ENCODE measurements at places on chromosomes 11 and 22. TPM values are rescaled to one million over a fixed set of nuclear protein-coding genes. Genes with fewer than 3 reads are reported as not detected.
A peak's percentile ranks its signal among the peaks of the same experiment; 100 is the strongest.

DNA sequence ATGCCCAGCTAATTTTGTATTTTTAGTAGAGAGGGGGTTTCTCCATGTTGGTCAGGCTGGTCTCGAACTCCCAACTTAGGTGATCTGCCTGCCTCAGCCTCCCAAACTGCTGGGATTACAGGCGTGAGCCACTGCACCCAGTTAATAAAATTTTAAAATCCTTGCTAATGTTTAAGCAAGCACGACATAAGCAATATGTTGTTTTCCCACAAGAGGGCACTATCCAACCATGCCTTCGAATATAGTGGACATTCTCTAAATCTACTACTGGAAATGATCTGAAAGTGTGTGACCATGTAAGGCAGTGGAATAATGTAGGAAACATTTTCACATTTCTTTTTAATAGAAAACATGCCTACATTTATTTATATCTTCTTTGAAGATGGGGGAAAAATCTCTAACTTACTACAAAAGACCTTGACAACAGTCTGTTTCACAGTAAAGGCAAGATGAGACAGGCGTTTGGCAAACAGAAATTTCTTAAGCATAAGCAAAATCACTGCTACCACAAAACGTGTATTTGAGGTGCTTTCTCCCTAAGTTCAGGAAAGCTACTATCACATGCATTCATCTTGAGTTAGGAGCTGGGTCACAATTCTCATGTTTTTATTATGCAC, 38.2 kb downstream of the PITPNB start:
- DNase-seq = peak; percentile 89

DNA sequence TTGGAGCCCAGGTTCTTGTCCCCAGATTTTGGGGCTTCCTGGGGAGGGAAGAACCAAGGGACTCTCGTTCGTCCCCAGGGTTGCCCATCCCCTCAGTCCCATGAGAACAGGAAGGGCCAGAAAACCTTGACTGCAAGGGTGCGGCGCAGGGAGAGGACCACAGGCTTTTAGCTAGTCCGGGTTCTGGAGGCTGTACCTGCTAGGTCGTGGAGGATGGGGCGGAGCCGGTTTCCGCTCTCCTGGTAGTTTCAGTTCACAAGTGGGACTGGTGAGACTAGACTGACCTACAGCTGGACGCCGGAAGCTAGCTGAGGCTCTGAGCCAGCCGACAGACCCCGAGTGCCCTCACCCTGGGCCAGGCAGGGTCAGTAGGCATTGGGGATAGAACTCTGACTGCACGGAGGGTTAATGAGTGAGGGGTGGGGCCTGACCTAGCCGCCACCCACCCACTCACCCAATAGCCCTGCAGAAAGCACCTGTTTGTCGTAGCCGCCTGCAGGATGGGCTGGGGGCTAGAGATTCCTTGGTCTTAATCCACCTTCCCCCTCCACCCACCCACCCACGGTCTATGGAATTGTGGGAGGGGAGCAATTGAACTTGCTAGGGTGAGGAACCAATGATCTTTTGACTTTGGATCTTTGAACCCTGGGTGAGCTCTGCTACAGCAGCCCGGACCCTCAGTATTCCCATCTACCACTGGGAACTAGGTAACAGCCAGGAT, 1.5 kb downstream of the MAFF start:
- DNase-seq = peak; percentile 46

DNA sequence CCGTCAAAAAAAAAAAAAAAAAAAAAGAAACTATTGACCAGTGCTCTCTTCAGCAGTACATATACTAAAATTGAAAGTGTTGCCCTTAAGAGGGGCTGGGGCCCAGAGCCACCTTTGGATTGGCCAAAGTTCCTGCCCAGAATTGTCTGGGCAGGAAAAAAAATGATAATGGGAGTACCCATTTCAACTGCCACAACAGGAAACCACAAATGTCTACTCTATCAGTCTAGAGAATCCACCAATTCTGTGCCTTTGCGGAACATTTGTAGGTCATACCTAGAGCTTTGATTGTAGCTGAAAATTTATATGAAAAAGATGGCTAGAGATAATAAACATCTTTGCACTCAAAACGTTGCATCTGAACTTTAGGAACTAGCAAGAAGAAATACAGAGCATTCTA, 69.4 kb downstream of the FAM76B start:
- no peak for DNase-seq

CHRNA10 gene
- total RNA-seq = 1.1 TPM

GRCh38 chr22:24519496-24519895, 24.4 kb downstream of the UPB1 start:
- DNase-seq = no peak

CSRP3 gene
- 0.27 TPM for total RNA-seq

GRCh38 chr11:122563761-122564160, 91.8 kb upstream of the UBASH3B start:
- no peak for DNase-seq

GRCh38 chr11:93591247-93591898, 48.2 kb upstream of the SMCO4 start:
- DNase-seq = no peak

- DNase-seq = no peak
Measured at GRCh38 chr11:16561150-16561549, 177.3 kb upstream of the C11orf58 start.

TMEM151A gene
- 0.27 TPM for total RNA-seq

- DNase-seq = no peak
Measured at GRCh38 chr22:20180245-20180630, 29.4 kb upstream of the CCDC188 start.

LRRC74B gene
- not detected for total RNA-seq

- peak; percentile 94 for DNase-seq
Measured at GRCh38 chr11:3049430-3050243, 7.6 kb downstream of the CARS1 start.

SYNGR1 gene
- total RNA-seq = 3.9 TPM

DNA sequence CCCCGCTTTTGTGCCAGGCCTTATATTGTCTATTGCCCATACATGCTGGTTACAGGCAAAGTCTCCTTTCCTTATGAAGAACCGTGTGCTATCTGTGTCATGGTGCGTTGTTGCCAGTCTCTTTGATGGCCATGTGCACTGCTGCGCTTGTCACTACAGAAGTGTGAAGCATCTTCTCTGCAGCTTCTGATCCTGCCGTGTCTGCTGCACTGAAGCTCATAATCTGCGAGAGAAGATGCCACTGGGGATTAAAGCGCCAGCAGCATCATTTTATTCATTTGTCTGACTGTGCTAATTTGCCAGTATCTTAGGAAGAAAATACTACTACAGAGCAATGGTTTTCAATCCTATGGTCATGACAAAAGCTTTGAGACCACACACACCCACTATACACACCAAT, 330.1 kb downstream of the FAT3 start:
- DNase-seq = no peak

OR56A5 gene
- not detected for total RNA-seq

- no peak for DNase-seq
Measured at GRCh38 chr11:110738641-110739040, 26.4 kb upstream of the ARHGAP20 start.

TCN2 gene
- 17.7 TPM for total RNA-seq

C11orf52 gene
- not detected for total RNA-seq

LIPT2 gene
- not detected for total RNA-seq

DNA sequence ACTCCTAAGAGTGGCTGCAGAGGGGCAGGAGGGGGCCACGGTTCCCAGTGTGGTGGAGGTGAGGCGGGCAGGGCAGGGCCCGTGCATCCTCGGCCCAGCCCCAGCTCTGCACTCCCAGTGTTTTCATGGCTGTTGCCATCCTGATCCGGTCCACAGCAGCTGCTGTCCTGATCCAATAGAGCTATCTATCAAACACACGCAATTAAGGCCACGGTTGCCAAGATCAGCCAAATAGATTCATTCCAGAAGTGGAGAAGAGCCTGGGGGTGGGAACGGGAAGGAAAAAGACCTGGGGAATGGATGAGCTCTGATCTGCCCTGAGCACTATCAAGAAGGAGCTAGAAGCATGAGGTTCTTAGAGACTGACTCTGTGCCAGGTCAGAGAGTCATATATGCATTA, 160.9 kb upstream of the SYT13 start:
- DNase-seq = no peak

GRCh38 chr11:116638463-116638862, 134.3 kb downstream of the BUD13 start:
- DNase-seq = no peak

DNA sequence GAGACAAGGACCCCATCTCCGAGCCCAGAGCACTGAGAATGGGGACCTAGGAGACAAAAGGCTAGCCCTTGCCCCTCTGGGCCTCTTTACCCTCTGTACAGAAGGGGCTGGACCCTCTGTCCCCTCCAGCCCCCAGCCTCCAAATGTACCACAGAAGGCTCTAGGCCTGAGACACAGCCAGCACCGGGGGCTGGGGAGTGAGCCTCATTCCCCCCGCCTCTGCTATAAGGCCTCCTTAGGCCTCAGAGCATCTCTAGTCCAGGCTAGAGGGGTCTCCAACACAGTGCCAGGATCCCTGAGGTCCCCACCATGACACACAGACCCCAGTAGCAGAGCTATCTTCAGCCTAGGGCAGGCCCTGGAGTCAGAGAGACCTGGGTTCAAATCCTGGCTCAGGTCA, 4.8 kb downstream of the SMTN start:
- no peak for DNase-seq

DNA sequence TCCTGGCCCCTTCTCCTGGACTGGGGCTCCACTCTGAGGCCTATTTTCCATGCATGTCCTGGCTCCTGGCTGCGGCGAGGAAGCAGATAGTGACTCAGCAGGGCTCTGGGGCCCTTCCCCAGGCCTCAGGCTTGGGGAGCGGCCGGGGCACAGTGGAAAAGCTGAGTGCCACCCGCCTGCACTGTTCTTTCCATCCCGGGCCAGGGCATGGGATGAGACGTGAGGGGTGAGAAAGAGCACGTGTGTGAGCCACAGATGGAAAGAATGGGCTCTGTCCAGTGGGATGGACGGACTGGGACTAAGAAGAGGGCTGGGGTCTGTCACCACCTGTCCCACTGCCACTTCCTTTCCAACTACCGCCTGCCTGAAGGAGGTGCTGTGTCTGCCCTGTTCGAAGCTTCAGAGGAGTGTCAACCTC, 12.8 kb downstream of the SLC37A2 start:
- no peak for DNase-seq

DNA sequence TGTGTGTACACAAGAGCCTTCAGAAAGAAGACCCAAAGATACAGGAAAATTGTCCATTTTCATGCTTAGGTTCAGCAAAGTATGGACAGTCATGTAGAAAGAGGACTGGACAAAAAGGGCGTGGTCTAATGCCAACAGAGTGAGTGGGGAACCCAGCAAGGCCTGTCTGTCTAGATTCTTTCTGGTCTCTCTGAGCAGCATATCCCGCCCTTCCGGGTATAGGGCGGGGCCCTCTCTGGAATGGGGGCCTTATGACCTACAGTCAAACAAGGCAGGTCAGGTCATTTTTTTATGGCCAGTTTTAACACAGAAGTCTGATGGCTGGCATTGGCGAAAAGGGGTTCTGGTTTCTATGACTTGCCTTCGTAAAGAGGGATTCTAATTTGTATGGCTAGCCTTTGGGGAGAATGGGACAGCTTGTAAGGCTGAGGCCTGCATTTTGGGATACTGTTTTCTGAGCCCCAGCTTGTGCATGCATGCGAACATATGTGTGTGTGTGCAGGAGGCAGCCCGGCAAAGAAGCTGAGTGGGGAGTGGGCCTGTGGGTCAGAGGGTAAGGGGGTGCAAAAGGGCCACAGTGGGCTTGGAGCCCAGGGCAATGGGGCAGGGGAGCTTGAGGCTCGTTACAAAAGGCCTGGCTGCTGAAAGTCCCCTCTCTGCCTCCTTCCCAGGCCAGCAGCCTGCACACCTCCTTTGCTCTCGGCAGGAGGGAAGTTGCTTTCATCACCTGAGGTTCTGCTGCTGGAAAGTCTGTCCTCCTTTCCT, 130.5 kb upstream of the B3GAT1 start:
- no peak for DNase-seq

MIF gene
- total RNA-seq = 160 TPM

NLRP10 gene
- total RNA-seq = 1.7 TPM

GRCh38 chr11:32071811-32072210, 19.1 kb upstream of the RCN1 start:
- peak; percentile 68 for DNase-seq

DNA sequence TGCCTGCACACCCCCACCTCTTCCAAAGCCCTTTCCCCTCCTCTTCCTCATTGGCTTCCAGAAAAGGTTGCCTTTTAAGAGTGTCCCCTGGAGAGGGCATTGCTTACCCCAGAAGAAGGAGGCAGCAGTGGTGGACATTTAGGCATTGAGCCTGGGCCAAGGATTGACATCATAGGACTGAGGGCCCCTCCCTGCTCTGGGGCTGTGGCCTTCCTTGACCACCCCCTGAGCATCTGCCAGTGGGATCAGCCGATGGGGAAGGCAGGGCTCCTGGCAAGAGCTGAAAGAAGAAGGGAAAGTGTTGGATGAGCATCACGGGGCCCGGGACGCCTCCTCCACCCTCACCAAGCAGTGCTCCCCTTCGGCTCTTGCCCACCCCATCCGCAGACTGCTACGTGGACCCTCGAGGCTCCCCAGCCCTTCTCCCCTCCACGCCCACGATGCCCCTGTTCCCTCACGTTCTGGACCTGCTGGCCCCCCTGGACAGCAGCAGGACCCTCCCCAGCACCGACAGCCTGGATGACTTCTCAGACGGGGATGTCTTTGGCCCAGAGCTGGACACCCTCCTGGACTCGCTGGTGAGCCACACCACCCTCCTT, 37.4 kb downstream of the ZC3H7B start:
- DNase-seq = peak; percentile 40

GRCh38 chr22:47547239-47547661, 784.8 kb downstream of the TBC1D22A start:
- DNase-seq = no peak

DNA sequence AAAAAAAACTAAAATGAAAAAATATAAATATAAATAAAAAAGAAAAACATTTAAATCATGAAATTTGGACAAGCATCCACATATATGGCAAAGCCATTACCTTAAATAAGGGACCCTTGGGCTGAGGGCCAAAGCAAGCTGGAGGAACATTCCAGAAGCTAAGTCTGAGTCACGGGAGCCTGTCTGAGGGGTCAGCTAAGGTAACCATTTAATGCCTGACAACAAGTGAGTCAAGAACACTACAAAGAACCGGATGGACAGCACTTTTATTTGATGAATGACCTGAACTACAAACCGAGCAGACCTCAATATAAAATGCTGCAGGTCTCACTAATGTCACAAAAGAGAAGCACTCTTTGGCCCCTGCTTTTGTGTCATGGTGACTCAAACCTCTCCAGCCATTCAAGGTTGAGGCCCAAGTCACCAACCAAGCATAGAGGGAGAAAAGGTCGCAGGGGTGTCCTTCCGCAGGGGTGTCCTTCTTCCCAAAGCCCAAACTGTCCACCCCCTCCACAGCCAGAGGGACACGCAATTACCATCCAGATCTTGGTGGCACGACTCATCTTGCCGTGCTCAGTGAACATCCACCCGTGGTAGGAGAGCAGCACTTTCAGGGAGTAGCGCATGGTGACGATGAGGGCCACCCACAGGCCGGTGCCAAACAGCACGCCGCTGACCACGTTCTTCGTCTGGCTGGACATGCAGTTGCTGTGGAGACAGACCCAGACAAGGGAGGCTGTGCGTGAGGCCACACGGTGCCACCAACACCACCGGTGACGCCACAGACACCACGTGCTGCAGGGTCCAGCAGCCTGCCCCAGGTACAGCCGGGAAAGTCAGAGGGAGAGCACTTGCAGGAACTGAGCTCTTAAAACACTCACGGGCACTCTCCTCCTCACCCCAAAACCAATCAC, 34.5 kb downstream of the CPT1A start:
- peak; percentile 67 for DNase-seq
